ENCODE measurements at places on chromosomes 1 and 21.

DNA sequence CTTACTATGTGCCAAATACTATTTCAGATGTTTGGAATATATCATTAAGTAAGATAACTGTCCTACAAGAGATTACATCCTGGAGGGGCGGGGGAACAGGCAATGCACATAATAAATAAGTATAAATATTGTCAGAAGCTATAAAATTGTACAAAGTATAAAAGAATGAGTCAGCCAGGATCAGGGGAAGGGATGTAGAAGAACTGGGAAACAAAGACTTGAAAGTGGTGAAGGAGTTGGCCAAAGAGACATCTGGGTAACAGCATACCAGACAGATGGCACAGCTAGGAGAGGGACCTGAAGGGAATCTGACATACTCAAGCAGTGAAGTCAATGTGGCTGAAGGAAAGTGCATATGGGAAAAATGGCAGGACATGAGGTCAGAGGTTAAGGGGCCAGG lies 53.9 kb downstream of the CYYR1 start:
- no peak for DNase-seq

- DNase-seq, result peak; percentile 7
Measured at GRCh38 chr1:211551638-211552460, 27.1 kb downstream of the SLC30A1 start.

DNA sequence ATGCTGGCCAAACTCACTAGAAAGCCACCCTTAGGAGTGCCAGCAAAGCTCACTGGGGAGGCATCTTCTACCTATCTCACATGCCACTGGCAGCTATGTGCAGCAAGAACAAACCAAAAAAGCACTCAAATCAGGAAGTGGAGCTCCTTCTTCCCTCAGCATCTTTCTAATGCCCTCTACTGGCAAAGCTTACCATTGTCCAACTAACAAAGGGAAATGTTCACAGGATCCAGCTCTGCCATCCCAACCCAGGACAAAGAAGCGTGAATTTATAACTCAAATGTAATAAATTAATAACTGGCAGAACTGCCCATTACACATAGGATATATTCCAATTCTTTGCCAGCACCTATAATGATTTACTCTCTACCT lies 38.9 kb downstream of the LEPR start:
- no peak for DNase-seq

DNA sequence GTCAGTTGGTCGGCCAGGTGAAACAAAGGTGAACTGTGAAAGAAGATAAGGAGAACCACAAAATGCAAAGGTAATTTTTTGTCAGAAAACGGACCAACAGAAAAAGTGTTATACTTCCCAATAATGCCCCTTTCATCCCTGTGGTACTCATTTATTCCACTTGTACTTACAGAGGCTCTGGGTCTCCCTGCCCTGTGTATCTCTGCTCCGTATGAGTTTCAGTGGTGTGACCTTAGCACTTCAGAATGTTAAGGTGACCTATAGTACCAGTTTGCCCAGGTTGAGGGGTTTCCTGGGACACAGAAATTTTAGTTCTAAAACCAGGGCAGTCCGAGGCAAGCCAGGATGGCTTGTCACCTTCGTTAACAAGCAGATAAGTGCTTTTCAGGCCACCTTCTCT lies 254.8 kb downstream of the OLFM3 start:
- DNase-seq, result no peak

Measured in AG04449 (cell line).